ENCODE measurements at places on chromosomes 12 and 14.

DNA sequence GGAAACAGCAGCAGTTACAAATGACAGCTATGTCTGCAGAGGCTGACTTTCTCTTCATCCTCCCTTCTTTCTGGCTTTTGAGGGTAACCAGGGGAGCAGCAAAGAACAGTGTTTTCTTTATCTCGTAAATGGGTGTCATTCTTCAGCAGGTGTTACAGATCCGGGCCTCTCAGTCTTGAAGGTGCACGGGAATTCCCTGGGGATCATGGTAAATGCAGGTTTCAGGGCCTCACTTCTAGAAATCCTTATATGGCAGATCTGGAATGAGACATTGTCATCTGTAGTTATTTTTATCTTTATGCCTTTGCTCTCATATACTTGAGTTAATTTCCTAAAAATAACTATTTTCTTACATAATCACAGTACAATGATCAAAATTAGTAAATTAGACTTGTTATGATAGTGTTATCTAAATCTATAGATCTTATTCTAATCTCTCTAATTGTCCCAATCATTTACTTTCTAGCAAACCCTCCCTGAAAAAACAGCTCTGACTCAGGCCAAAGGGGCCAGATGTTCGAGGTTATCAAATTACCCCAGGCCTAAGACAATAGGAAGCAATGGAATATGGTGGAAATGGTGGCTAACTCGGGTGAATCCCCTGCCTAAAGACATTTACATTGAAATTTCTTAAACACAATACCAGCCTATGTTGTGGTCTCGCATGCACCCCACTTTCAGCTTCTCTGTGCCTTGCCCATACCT is 145.0 kb downstream of the CAND1 start:
- DNase-seq = no peak

DNA sequence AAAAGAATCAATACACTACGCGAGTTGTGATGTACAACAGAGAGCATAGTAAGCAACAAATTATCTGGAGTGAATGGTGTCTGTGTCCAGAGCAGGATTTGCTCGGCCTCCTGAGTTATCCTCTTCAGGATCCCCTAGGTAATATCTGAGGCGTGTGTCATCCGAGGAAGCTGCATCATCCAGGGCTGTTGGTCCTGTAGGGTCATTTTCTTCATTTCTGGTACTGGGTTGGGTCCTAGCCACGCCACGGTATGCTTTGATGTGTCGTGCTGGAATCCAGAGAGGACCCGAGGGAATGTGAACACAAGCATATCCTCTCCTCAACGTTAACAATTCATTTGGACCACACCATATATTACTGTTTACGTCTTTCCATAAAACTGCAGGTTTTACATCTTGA is 19.0 kb upstream of the CLEC4E start:
- no peak for DNase-seq

DNA sequence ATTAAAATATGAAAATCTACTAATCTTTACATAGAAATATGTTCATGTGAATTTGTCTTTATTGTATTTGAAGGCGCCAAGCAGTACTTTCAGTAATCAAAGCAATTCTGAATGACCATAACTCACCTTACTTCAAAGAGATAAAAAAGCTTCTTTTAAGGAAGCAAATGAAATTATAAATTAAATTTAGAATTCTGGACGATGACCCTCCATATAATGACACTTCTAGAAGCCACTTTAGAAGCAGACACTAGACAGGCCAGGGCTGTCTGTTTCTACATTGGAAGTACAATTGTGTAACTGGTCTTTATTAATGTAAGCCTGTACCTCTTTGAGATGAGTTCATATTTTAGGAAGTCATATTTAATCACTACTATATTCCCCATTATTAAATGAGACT is 222.9 kb downstream of the CNTN1 start:
- DNase-seq = no peak

- DNase-seq = no peak
Observed at GRCh38 chr12:14416658-14417057, 51.2 kb downstream of the ATF7IP start.

DNA sequence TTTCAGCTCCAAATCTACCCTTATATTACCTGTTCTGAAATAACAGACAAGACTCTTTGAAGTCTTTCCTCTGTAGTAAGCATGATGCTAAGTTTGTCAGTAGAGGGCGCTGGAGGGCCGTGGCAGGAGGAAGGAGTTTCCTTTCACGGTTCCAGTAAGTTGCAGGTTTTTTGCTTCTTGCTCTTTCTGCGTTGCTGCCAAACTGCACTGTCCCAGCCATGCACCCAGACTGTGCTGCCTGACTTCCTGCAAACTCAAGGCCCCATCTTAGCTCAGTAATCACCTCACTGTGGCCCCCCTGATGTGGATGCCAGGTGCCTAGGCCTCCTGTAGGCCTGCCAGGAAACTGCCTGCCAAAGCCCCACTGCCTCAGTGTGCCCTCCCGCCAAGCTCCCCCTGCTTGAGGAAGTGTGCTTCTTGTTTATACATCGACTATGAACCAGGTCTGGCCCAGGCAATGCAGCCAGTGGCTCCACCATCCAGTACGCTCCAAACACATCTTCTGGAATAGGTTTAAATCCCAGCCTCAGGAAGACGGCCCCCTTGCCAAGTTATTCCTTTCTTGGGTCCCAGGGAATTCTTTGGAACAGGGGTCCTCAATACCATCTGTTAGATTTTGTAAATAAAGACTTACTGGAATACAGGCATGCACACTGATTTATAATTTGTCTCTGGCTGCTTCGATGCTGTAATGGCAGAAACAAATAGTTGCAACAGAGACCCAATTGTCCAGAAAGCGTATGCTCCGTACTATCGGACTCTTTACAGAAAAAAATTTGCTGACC is 193.7 kb upstream of the LRIG3 start:
- no peak for DNase-seq

DNA sequence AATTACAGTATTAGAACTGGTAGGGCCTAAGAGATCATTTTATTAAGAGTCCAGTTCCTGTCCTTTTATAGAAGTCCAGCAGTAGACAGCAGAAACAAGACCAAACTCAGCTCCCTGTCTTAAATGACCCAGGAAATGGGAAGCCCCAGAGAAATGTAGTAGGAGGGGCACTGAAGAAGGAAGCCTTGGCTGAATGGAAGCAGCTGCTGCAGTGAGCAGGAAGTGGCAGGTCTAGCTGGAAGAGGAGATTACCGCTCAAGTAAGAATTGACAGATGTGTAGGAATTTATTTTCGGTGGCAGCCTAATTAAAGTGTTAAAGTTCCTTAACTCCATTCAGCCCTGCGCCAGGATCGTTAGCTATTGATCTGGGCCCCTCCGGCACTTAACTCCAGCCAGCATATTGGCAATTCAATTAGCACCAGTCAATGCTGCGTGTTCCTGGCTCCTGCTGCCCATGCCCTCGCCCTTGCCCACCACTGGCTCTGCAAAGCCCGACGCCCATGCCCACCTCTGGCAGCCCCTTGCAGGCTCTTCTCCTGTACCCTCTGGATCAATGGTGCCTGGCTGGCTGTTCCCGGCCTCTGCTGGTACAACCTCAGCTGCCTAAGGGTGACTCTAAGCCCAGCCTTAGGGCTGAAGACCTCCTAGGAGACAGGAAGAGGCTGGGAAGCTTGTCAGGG is 21.1 kb downstream of the ZFHX2 start:
- no peak for DNase-seq

DNA sequence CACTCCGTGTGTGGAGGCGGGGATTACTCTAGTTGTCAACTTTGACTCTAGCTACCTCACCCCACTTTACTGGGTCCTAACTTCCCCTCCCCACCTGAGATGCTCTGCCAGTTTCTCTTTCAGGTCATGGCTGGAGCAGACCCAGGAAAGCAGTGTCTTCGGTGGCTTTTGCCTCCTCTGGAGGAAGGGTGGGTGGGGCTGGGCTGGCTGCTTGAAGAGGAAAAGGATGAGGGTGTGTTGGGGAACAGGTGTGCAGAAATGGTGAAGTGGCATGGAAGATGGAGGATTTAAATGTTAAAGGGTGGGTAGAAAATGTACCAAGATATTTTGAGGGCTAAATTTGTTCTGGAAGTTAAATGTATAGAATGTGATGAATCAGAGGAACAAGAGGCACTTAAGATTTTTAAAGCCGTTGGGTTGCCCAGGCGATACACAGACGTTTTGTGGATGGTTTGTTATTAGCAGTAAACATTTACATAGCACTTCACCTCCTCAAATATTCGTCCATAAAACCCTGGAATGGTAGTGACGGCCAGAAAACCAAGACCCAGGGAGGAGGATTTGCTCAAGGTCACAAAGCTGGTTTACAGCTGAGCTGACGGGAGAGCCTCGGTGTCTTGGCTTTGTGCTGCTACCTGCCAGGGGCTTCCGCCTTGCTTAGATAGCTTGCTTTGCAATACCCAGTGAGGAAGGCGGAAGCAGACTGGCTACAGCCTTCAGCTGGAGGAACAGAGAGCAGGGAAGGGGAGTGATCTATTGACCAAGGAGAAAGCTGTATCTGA is 72.2 kb upstream of the PRMT8 start:
- no peak for DNase-seq

GRCh38 chr12:111757361-111758119 is 9.2 kb upstream of the ALDH2 start:
- DNase-seq = no peak

DNA sequence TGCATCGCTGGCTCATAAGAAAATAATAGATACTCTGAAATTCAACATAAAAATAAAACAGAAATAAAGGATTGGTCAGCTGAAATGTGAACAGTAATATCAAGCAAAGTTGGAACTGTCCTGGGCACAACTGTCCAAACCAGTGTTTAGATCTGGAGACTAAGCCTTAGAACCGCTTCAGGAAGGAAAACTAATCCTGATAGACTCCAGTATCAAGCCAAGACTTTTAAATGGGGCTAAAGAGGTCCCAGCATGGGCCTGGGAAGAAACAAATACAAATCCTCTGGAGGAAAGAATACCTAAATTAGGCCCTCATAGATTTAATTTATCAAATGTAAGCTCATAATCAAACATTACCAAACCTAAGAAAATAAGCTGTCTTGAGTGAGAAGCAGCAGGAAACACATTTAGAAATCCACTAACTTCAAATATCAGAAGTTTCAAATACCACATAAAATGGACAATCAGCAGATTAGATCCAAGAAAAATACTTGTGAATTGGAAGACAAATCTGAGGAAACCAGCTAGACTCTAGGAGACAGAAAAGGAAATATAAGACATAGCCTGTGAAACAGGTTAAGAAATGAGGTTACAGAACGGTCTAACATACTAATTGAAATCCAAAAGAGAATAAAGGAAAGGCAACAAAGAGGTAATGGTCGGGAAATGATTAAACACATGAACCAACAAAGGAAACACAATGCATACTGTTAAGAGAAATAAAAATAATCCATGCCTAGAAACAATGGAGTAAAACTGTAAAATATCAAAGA is 27.6 kb downstream of the SCAF11 start:
- no peak for DNase-seq

- DNase-seq = no peak
Observed at GRCh38 chr12:110046451-110047187, 1.7 kb downstream of the C12orf76 start.

DNA sequence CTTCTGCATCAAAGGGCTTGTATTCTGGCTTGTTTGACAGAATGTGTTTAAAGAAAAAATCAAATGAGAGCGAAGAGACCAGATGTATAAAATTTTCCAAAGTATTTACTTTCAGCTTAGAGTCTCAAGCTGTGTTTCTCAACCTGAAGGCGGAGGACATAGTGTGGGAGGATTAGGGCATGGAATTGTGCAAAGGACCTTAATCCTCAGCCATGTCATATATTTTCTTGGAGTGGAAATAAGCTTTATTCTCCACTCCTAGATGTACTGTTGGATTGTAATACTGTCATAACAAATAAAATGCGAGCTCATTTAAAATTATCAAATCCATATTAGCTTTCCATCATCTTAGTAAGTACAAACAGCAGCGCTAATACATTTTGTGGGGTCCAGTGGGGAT is 154.0 kb downstream of the PAH start:
- DNase-seq = no peak

DNA sequence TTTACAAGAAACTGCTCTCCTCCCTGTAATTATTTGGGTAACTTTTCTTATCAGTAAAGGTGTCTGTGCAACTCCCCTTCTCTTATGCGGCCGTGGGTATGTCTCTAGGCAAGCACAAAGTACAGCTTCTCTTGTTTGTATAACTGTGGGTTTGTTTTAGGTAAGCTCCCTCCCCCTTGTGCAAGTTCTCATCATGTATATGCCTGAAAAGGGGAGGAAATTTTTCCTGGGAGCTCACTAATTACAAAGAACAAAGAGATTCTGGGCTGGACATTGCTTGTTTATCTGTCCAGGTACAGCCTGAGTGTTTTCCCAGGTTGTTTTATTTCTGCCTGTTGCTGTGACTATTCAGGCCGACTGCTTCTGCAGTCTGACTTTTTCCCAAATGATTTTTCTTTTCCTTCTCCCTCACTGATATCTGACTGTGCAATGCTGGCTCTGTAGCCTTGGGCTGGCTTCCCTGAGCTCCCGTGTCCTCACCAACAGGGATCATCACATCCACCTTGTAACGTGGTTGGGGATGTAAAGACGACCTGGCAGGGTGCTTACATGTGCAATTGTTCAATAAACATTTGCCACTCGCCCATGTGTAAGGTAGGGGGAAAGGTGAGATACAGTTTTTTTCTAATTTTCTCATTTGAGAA is 916.5 kb downstream of the AACS start:
- DNase-seq = no peak

DNA sequence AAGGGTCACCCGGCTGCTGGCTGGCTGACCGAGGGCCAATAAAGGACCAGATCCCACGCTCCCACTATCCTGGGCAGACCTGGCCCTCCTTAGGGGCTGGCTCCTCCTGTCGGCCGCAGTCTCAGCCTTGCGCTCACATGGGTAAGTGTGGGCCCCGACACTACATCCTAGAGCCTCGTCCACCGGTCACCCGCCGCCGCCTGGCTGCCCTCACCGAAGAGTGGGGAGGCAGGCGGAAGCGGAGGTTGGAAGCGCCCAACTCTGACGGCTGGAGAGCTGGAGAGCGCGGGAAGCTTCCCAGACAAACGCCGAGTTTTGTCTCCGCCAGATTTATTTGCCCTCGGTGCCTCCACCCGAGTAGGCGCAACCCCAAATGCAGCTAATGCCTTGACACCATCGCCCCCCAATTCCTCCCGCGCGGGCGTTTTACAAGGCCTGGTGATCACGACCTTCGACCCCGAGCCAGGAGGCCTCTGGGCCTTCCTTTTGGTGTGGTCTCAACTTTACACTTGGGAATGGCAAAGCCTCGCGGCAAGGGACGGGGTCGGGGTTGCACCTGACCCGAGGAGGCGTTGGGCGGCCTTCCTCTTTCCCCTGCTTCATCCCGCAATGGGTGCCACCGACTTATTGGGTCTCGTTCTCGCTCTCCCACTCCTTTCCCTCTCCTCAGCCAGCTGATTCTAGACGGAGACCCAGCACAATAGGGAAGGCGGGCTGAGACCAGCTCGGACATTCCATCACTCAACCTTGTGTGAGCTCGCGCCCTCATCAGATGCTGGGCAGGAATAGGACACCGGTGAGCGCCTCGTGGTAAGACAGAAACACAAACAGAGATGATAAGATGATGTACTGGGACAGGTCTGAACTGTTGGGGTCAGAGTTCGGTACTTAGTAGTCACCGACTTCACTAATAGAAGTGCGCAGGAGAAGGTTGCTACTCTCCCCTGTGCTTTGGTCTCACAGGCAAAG is 78.3 kb upstream of the ANO4 start:
- DNase-seq = no peak
